ENCODE measurements at places on chromosomes 3 and 15.

DNA sequence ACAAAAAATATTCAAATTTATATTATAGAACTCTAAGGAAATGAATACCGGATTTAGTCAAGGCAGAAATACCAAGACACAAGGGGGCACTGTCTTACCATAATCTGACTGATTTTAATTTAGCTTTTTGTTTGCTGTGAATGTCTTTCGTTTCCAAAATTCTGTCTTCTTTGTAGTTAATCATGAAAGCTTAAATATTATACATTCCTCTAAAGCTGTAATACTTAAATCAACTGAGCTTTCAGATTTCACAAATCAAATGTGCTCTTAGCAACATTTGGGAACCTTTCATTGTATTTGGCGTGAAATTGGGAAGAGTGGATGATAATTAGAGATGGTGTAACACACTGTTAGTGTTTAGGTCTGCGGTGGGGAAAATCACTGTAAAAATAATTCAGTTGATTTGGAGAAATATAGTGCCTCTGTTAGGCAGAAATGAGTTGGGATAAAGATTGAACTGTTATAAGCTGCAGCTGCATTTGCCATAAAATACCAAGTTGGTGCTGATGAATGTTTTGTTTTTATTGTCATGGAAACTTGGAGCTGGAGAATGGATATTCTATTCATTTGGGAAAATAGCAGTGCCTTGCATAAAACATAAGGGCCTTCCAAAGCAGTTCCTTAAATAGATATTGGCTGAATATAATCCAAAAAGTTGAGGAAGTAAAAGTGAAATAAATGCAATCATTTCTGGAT, 228.2 kb downstream of the TCF12 start:
- peak; percentile 73 for DNase-seq

DNA sequence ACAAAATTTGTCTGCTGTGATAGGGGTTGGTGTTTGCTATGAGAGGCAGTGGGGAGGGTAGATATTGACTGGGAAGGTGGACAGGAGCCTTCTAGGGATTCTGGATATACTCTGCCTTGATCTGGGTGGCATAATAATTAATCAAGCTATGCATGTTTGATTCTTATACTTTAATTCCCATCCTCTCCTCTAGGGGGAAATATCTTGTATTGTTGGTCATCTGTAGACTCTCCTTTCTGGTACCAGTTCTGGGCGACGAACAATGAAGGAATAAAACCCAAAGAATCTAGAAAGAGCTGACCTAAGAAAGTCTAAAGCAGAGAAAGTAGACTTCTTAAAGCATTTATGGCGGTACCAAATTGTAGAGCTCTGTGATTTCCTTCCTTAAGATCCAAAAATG, 198.2 kb upstream of the STRIT1 start:
- DNase-seq, result no peak

DNA sequence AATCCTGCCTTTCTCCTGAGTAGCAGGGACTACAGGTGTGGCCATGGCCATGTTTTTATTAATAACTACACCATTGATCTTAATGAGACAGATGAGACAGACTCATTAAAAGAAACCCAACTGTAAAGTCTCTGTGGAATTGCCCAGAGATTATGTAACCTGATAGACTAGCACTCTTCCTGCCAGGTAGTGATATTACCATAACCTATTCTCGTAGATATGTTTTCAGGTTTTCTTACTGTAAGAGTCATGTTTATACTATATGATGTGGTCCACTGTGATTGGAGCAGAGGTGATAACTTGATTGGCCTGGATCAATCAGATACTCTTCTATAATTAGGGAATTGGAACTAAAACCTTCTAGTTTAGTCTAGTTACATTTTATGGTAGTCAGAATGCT, 93.7 kb downstream of the NFKBIZ start:
- no peak for DNase-seq

DNA sequence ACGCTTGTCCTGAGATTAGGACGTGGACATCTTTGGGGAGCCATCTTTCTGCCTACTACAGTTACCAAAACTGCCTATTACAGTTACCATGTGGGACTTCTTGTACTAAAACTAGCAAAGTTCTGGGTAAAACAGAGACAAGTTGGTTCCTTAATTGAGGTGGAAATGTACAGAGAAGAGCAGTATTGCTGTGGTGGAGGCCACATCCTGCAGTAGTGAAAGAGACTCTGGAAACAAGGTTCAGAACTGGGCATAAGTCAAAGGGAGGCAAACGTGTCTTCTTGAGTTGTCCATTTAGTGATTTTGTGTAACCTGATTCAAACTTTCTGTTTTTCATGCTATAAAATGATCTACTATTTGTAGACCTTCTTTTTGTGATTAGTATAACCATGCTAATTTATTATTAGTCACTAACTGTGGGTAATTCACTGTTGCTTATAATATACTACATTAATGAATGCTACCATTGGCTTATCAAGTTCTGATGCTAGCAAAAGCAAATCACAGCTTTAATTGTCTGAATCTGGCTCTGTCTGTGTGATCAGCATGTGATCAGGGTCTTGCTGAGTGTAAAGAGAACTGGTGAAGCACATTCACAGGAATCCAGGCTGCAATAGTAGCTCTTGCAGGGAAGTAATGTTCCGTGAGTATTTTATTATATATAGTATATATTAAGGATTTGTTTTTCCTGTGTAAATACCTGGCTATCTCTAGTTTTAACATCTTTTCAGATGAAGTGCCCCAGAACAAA, 207.9 kb upstream of the GAP43 start:
- DNase-seq, result no peak

DNA sequence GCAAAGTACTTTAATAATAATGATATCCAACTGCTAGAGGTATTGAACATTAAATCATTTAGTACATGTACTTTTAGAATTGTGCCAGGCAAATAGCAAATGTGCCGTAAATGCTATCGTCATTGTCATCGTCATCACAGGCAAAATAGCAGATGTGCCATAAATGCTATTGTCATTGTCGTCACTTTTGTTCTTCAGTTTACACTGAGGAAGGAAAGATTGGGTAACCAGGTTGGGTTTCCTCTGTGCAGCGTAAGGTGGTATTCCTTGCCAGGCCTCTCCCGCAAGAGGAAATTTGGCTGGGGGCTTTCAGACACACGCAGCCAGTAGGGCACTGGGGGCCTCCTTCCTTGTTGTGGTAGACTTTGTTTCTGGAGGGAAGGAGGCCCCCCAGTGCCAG, 26.4 kb downstream of the ABHD17C start:
- DNase-seq, result no peak

DNA sequence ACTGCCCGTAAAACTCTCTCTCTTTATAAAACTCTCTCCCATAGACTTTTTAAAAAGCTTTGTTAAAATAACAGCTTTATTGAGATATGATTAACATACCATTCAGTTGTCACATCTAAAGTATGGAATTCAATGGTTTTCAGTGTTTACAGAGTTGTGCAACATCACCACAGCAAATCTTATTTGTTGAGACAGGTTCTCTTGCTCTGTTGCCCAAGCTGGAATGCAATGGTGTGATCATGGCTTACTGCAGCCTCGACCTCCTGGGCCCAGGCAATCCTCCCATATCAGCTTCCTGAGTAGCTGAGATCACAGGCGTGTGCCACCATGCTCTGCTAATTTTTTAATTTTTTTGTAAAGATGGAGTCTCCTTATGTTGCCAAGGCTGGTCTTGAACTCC, 35.9 kb upstream of the TRAK1 start:
- no peak for DNase-seq

DNA sequence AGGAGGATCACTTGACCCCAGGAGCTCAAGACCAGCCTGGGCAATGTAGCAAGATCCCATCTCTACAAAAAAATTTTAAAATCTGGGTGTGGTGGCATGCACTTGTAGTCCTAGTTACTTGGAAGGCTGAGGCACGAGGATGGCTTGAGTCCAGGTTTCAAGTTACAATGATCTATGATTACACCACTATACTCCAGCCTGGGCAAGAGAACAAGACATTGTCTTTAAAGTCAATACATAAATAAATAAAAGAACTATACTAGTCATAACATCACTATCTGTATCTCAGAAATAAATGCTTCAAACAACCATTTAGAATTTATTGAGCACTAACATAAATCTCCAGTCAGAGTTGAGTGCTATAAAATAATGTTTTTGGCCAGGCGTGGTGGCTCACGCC, 8.5 kb upstream of the PHLDB2 start:
- no peak for DNase-seq

- no peak for DNase-seq
These were observed 10.7 kb downstream of the CEP63 start for GRCh38 chr3:134496471-134497071.

DNA sequence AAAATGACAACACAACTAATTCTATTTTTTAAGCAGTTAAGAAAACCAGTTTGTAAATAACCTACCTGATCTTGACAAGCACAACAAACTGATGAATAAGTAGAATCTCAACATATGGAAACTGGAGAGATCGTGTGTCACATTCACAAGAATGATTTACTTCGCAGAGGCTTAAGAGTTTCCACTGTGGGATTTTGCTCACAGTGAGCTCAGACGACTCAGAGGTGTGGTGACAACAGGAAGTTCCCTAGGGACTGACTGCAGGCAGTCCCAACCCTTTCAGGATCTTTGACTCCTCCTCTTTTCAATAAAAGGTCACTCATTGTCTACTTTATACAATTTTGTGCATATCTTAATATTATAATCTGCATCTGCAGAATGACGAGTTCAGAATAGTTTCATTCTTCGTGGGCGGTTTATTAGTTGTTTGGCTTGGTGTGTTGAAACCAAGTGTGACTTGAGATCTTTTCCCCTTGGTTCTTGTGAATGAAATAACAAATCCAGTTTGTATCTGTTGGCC, at the start of gene LIPH:
TSS of gene LIPH (minus strand) at position 231 of the 520 bp plus-strand sequence. CDS start at position 114, 117 bp downstream.
- DNase-seq, result no peak

GRCh38 chr3:143613226-143613625, 235.0 kb downstream of the SLC9A9 start:
- DNase-seq, result no peak

DNA sequence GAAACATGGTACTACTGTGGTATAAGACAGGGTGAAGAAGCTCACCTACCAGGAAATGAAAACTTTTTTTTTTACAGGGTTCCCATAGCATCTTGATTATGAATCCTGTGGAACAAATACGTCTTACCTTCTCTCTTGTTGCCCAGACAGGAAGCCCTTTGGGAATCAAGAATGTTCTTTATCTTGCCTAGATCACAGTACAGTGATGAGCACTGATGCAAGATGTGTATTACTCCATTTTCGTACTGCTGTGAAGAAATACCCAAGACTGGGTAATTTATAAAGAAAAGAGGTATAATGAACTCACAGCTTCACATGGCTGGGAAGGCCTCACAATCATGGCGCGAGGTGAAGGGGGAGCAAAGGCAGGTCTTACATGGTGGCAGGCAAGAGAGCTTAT, 281.3 kb downstream of the UBE2E2 start:
- DNase-seq, result no peak

DNA sequence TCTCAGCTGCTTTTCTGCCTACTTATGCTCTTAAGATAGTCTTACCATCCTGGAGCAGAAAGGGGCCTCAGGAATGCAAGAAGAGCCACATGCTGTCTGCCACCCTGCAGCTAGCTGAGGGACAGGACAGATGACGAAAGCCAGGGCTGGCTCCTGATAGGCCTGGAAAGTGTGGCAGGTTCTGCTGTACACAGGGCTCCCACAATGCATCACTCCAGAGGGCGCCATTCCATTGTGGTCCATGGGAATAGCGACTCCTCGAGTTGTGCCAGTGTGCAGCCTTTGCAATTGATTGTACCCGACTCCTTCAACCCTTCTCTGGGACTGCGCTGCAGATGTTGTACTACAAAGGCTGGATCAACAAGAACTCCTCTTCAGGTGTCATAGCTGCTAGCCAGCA, 11.2 kb downstream of the ACAN start:
- DNase-seq, result no peak

- no peak for DNase-seq
These were observed 41.4 kb upstream of the BOC start for GRCh38 chr3:113169891-113170452.

DNA sequence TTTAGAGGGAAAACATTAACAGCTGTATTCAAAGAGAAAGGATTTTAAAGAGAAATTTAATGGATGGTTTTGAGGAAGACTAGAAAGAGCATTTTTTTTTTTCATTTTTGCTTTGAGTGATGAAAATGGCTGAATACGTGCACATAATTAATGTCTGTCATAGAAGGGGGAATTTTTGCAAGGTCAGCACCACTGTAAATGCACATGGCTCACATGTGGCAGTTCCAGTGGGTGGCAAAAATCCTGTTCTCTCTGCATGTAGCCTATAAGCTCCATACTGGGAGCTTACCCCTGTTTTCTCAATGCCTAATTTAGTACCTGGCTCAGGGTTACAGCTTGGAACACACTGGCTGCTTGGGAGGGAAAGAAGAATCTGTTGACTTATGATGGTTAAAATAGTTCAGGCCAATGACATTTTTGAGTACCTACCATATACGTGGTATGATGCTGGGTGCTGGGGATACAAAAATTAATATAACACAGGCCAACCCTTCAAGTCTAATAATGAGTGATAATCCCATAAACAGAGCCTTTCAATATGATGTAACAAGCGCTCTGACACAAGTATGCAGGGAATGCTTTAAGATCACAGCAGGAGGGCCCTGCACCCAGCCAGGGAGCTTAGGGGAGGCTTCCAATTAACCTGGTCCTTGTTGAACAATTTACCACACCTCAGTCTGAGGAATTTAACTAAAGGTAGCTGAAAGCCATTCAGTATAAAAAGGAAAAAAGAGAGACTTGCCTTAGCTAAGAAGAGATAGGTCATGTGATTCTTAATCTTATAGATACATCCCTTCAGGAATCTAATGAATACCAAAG, 33.0 kb downstream of the HSPBAP1 start:
- DNase-seq, result peak; percentile 74

DNA sequence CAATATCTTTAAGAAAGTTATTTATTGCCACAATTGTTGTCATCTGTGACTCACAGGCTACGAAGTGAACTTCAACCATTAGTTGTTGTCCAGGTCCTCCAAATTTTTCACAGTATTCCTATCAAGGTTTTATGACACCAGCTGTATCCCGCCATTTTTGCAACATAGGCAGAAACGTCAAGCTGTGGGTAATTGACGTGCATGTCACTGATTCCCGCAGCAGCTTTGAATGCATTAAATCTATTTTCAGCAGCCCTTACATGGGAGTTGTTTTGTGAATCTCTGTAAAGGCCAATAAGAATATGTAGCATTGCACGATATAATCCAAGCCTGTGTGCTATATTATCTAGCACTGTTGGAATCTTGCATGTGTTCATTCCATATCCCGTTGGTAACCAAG, 109.1 kb upstream of the TOPAZ1 start:
- no peak for DNase-seq

Measured in astrocyte of the hippocampus (primary cell).